ENCODE measurements at places on chromosomes 4 and X. TPM values are rescaled to one million over a fixed set of nuclear protein-coding genes. Genes with fewer than 3 reads are reported as not detected.

DNA sequence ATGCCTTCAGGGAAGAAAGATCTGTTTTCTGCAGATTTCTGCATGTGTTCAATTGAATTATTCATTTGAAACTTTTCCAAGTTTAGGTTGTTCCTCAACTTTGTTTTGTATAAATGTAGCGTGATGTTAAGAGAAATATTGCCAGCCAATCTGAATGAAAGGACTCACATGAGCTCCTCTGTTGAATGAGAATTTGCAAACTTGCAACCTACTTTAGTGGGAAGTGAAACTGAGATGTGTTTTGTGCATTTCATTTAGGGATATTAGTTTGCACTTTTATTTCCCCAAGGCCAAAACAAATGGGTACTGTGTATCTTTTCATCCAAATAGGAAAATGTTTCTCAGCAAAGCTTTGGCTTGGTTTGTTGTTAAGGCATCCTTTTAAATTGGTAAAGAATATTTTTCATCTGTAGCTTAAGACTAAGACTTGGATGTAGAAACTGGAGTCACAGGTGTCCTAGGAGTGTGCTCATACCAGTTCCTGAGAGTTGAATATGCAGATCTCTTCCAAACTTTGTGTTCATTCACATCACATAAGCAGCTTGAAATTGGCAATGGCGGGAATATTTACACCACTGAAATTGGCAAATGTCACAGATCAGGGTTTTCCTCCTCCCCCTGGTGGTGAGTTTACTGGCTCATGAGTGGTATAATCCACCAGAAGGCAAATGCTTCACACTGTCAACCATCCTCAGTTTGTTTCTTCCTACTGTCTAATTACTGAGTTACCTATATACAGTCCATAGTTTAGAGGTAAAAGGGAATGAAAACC is 193.6 kb upstream of the BANK1 start:
- DNase-seq: no peak

DNA sequence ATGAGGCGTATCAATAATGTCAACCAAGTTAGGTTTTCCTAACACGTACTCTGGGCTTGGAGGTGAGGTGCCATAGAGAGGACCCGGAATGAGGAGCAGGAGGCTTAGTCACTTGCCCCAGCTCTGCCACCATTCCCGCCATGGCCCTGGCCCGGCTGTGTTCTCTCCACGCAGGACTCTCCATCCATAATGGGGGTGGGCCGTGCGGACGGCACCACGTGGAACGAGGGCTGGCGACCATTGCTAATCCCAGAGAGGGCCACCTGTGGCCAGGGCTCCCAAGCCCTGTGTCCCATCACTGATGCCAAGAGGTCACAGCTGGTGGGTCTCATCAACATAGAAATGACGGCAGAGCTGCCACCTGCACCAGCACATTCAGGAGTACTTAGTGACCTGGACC is 76.4 kb downstream of the JAKMIP1 start:
- no peak for DNase-seq

DNA sequence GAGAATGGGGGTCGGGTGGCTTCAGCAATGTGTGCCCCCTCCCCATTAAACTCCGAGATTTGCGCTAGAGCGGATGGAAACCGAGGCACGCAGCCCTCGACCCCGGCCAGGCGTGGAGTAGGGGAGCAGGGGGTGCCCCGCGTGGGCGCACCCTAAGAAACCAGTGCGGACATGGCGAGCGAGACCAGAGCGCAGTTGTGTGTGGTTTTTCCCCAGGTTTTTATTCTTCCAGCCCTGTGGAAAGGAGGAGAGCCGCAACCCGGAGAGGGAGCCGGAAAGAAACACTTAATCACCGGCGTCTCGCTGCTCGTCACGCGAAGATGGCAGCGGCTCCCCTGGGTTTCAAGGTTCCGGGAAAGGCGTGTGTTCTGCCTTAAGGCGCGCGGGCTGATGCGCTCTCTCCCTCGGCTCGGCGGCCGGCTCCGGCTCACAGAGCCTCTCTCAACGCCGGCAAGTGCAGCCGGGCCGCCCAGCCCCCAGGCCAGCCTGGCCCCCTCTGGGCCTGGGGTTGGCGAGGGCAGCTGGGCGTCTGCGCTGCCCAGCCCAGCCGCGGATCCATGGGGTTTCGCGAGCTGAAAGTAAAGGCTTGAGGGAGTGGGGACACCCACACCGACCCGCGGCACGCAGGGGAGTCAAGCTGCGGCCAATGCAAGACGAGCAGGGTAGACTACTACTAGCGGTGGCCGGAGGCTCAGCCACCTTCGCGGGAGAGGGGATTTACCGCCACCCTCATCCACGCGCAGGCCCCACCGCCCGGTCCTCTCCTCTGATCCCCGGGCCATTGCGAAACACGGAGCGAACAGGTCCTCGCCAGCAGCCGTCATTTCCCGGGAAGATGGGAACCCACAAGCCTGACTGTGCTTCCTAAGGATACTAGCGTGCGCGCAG is 74.0 kb upstream of the BCOR start:
- DNase-seq: no peak

DNA sequence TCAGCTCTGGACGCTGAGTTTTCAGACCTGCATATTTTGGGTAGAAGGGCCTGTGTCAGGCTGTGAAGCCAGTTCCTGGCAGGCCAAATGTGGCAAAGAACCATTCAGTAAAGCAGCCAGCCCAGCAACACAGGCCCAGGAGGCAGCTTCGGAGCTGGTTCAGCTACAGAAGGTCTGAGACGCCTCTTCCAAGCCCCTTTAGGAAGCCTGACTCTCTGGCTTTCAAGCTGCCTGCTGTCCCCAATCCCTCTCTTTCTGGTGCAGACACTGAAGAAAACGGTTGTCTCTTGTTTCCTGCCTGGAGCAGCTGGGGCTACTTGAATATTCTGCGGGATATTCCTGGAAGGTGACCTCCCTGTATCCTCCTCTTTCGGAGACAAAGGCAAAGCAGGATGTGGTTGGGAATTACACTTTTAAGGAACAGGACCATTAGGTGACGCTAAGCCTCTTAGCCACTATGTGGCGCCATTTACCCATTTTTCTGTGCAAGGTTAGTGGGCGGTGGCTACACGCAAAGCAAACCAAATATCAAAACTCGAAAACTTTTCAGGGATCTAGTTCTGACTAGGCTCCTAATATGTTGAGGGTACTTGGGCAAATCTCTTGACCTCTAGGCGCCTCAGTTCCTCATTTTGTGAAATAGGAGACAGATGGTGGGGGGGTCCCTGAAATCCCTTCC is 47.2 kb upstream of the LAS1L start:
- DNase-seq: peak; percentile 59

DNA sequence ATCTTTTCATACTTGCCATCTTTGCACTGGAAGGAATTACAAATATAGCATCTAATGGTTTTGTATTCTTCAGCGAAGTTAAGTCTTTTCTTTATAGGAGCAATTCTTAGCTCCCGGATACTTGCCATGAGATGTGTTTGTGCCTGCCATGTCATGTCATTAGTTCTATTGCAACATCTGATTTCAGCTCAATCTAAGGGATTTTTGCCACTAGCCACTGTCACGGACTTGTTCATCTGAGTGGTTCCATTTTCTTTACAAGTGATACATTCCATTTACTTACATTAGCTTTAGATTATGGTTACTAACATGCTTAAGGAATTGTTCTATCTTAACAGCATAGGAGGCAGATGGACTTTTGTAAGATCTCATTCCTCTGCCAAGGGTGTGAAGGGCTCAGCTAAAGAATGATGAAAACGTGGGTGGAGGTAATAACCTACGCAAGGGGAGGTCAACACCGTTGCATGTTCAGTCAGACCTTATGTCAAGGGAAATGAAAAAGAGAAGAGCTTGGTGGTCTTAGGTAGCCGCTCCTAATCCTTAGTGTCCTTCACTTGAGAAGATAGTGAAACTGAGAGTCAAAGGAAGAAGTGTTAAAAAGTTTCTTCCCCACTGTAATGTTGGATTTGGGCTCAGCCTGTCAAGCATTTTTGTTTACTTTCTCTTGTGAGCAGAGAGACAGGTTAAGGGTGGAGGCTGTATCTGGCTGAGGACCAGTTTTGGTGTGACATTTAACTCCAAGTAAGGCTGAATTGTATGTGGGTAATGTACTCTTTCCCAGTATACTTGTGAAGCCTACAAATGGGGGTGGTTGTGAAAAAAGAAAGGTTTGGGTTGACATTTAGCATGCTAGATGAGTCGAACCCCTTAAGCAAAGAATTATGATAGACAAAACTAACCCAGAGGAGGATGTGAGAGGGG is 3.6 kb upstream of the KLHL2 start:
- no peak for DNase-seq

Gene RS1
- not detected for total RNA-seq

Gene ADH7
- 1.3 TPM for total RNA-seq

Gene NLGN4X
- 4.3 TPM for total RNA-seq
